ENCODE measurements at places on chromosomes 11 and 22.

- no peak for DNase-seq
Measured at GRCh38 chr11:6640985-6641701, 14.5 kb downstream of the DCHS1 start.

DNA sequence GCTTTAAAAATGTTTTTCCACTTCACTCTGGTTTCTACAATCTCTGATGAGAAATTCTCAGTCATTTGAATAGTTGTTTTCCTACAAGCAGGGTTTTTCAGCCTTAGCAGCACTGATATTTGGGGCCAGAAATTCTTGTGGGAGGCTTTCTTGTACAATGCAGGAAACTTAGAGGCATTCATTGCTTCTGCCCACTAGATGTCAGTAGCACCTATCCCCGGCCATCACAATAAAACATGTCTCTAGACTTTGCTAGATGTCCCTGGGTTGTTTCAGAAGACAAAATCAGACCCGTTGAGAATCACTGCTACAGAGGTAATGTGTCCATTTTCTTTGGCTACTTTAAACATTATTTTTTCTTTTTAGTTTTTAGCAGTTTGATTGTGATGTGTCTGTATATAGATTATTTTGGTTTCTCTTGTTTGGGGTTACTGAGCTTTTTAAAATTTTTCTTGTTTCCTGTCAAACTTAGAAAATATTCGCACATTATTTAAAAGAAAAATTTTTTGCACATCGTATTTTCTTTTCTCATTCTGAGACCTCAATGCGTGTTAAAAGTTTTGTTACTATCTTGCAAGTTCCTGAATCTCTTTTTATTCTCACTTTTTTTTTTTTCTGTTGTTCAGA is 60.8 kb upstream of the CCDC179 start:
- peak; percentile 15 for DNase-seq

GRCh38 chr11:64597671-64598101 is 6.7 kb downstream of the SLC22A12 start:
- DNase-seq = no peak

GRCh38 chr22:19291218-19291579 is 320 bp downstream of the CLTCL1 start:
- no peak for DNase-seq

DNA sequence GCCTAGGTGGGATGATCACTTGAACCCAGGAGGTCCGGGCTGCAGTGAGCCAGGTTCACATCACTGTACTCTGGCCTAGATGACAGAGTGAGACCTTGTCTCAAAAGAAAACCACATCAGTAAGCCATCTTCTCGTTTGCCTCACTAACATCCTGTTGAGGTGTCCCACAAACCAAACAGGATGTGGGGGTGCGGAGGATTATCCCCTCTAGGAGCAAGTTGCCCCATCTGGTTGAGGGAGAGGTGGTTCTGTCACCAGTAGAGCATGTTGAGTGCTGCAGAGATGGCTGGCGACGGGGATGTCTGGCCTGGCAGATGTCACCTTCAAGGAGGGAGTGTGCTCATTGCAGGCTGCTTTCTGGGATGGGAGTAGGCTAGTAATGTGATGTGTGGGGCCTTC is 72.4 kb downstream of the ZNRF3 start:
- DNase-seq = no peak

GRCh38 chr11:119479685-119480275 is 56.8 kb upstream of the THY1 start:
- no peak for DNase-seq

- DNase-seq = peak; percentile 1
Measured at GRCh38 chr11:126175393-126175792, 36.1 kb downstream of the RPUSD4 start.

DNA sequence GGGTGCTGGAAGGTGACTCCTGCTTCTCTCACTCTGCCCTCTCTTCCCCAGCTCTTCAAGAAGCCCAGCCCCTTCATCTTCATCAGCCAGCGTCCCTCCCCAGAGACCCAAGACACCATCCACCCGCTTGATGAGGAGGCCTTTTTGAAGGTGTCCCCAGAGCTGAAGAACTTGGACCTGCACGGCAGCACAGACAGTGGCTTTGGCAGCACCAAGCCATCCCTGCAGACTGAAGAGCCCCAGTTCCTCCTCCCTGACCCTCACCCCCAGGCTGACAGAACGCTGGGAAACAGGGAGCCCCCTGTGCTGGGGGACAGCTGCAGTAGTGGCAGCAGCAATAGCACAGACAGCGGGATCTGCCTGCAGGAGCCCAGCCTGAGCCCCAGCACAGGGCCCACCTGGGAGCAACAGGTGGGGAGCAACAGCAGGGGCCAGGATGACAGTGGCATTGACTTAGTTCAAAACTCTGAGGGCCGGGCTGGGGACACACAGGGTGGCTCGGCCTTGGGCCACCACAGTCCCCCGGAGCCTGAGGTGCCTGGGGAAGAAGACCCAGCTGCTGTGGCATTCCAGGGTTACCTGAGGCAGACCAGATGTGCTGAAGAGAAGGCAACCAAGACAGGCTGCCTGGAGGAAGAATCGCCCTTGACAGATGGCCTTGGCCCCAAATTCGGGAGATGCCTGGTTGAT is 12.6 kb downstream of the IL10RA start:
- no peak for DNase-seq

- no peak for DNase-seq
Measured at GRCh38 chr22:27258616-27259172, 542.9 kb downstream of the MN1 start.

GRCh38 chr11:123797541-123797940 is 8.6 kb downstream of the OR6M1 start:
- DNase-seq = no peak

- DNase-seq = no peak
Measured at GRCh38 chr11:129298988-129299387, 76.7 kb upstream of the BARX2 start.

- DNase-seq = no peak
Measured at GRCh38 chr11:48193876-48194275, 22.7 kb upstream of the OR4B1 start.

DNA sequence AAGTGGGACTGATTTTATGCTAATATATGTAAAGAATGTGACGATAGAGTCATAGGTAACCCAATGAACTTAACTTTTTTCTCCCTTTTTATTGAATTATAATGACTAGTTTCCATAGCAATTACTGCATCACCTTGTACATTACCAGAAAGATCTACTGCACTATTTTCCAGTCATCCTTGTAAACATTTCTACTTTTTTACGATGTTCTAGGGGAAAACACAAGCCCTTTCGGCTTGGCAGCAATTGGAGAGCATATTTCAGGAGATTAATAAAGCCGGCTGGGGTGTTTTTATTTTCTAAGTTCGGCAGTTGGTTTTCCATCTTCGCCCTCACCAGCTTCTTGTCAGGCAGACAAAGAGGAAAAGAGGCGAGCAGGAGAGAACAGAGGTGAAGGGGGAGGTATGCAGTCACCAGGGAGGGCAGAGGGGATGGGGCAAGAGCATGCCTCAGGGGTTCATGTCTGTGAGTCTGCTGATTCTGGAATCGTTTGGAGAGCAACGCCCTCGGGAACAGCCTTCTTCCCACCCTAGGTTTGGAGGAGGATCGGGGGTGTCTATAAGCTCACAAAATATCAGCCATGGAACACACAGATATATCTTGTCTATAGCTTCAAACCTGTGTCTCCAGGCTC is 476.4 kb downstream of the MIAT start:
- DNase-seq = no peak

GRCh38 chr22:50258361-50259292 is 2.9 kb downstream of the MAPK12 start:
- no peak for DNase-seq

DNA sequence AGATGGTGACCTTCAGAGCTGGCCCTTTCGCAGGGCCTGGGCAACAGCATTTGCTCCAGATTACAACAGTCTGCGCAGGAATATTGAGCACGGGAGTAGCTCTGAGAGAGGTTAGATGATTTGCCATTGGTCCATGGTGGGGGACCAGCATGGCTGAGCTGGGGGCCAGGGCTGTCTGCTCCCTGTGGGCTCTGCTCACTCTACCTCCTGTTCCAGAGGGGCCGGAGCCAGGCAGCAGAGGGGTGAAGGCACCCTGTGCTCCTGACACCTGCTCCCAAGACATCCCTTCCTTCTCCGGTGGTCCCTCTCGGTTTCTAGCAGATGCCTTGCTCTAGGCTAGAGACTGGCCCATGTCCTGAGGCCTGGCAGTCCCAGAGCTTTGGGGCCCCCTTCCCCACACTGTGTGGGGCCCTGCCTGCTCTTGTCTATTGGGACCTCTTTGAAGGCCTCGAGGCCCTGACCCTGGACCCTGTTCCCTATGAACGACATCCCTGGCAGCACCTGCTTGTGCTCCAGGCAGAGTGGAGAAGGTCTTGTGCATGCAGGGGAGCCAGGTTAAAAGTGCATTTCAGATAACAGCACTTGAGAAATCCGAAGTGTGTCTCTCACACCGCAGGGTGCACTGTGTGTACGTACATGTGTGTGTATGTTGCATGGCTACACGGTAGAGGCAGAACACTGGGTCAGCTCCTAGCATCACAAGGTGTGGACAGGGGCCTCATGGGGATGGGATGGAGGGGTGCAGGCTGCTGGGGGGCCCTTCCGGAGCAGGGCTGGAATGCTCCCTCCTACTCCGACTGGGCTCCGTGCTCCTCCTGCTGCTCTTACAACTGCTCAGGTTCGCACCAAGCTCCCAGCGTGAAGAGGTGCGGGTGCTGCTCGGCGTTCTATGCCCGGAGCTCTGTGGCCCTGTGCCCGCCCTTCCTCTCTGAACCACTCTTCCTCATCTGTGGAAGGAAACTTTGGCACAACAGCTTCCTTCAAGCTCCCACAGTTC is 123.3 kb upstream of the B3GAT1 start:
- DNase-seq = no peak

DNA sequence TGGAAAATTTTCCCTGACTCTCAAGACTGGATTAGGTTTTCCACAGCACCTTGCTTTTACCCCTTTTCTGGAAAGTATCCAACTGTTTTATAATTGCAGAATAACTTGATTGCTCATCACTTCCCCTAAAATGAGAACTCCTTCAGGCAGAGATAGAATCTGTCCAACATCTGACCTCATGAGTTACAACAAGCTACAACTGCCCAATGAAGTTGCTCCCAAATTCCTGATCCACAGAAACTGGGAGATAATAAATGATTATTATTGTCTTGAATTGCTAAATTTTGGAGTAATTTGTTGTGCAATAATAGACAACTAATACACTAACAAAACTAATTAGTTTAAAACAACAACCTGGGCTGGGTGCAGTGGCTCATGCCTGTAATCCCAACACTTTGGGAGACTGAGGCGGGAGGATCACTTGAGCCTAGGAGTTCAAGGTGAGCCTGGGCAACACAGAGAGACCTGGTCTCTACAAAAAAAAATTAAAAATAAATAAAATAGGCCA is 10.0 kb upstream of the CCDC83 start:
- peak; percentile 40 for DNase-seq

- no peak for DNase-seq
Measured at GRCh38 chr11:80636999-80637398, 1196.2 kb upstream of the TENM4 start.

- peak; percentile 64 for DNase-seq
Measured at GRCh38 chr11:59273373-59273841, 60.7 kb upstream of the MPEG1 start.

DNA sequence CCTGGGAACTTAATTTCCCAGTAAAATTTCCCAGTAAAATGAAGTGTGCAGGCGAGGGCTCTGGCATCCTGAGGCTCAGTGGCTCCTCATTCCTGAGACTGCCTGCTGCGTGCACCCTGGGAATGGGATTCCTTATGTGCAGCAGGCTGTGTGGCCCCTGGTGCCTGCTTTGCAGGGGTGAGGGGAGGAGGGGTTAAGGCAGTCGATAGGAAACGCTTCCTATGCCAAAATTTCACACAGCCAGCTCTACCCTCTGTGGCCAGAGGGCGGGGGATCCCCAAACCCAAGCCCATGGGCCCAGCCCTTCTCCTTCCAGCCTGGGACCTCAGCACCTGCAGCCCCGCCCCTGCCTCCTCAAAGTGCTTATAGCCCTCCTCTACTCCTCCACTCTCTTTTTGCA is 12.1 kb upstream of the BAIAP2L2 start:
- DNase-seq = no peak

GRCh38 chr11:68335683-68336082 is 23.3 kb downstream of the LRP5 start:
- peak; percentile 31 for DNase-seq

DNA sequence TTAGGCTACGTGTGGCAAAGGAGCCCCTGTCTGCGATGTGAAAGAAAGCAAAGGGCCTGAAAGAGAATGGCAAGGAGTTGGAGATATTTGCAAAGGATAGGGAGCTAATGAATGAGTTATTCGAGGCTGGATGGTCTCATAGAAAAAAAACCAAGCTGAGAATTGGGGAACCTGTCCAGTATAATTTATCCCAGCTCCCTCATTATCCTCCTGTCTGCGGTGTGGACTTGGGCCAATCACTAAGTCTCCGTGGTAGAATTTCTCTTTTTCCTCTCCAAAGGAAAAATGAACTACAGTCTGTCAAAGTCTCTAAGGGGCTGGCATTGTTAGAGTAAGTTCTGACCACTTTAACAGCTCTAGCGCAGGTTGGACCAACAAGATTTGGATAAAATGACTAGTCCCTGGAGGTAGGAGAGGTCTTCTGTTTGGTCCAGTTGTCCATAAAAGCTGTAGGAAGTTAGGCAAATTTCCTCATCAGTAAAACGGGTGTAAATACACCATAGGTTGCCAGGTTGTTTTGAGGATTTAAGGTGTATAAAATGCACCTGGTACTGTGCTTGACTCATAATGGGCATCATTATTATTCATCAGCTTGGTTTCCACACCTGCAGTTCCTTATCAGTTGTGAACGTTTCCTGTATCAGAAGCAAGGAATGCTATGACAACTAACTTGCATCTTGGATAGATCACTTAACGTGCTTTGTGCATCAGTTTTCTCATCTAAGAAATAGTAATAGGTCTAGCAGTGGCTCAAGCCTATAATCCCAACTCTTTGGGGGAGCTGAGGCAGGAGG is 10.3 kb upstream of the CDON start:
- DNase-seq = no peak

DNA sequence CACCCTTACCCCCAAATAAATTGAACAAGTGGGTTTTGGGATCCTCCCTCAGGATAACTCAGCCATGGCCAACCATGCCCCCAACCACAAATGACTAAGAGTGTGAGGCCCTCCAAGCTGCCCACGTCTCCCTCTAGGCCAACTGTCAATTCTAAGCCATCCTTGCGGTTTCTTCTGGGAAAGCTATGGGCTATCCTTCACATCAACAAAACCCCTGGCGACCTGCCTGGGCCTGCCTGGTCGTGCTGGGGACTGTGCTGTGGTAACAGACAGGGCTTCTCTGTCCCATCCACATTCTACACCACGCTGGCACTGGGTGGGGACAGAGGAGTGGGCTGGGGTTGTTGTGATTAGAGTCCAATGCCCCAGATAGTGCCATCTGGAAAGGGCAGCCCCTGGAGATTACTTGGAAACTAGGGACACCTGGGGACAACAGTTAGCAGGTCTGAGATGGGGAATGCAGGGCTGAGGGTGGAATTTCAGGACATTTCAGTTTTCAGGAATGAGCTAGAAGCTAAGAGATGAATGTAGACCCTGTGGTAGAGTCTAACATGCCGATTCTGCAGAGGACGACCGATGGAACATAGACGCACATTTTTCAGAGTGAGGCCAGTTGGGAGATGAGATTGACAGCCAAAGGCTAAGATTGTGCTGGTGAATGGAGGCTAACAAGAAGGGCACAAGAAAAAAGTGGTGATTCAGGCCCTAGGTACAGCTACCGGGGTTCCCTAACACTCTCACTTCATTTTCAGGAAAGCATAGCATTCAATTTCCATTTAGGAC is 131.9 kb downstream of the RASSF10 start:
- DNase-seq = no peak

All from inflammatory macrophage treated with lipopolysaccharide for 1 hour (primary cell).